ENCODE measurements at places on chromosomes 2 and 18.

GRCh38 chr2:68727683-68728375 is 6.8 kb upstream of the ARHGAP25 start:
- DNase-seq = no peak

DNA sequence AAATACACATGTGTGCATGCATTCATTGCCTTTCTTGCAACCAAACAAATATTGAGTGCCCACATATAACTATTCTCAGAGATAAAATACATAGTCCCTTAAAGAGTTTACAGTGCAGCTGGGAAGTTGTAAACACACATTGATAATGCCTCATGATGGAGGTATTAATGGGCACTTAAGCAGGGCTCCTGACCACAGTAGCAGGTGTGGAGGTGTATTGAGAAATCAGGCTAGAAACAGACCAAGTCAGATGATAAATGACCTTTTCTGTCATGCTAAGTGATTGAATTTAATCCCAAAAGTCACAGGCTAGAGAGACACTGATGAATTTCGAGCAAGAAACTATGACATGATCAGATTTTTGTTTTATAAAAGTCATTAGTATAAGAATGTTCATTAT is 157.7 kb downstream of the ZNF385B start:
- no peak for DNase-seq

GRCh38 chr2:120509991-120510735 is 164.2 kb downstream of the INHBB start:
- DNase-seq = no peak

DNA sequence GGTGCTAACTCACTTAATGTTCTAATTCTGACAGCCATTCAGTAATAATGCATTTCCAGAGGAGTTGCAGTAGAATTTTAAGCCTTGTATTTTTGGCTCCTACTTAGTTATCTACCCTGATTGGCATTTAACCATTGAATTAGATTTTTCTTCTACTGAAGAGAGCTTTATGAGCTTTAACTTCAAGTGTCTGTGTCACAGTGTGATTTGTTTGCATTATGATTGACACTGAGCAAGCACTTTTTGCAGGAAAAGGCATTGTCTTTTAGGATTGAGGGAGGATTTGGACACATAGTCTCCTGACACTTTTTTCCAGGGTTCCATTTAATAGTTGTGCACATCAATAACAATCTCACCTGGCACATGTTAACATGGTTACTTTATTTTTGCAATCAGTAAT is 26.7 kb downstream of the LYPD6 start:
- no peak for DNase-seq

DNA sequence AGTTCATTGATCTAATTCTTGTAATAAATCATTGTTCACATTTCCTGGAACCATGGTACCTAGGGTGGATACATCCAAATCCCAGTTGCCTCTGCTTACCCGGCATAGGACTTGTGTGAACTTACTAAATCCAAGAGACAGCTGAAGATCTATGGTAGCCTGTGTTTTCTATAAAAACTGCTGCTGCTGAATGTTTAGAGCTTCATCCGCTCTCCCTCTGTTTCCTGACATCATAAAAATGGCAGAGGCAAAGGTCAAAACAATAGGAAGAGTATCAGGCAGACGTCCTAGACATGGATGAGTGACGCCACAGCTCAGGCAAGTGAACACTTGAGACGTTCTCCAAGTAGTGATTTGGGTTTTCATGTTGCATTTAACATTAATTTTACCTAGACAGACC is 258.3 kb downstream of the ALPK2 start:
- DNase-seq = no peak

GRCh38 chr2:98867539-98868309 is 68.3 kb downstream of the CRACDL start:
- no peak for DNase-seq

- DNase-seq = peak; percentile 57
Observed at GRCh38 chr18:23943104-23943503, 71.5 kb upstream of the TTC39C start.

- DNase-seq = no peak
Observed at GRCh38 chr2:137348301-137348700, 583.0 kb downstream of the THSD7B start.

GRCh38 chr2:236086403-236086970 is 81.7 kb downstream of the GBX2 start:
- no peak for DNase-seq

DNA sequence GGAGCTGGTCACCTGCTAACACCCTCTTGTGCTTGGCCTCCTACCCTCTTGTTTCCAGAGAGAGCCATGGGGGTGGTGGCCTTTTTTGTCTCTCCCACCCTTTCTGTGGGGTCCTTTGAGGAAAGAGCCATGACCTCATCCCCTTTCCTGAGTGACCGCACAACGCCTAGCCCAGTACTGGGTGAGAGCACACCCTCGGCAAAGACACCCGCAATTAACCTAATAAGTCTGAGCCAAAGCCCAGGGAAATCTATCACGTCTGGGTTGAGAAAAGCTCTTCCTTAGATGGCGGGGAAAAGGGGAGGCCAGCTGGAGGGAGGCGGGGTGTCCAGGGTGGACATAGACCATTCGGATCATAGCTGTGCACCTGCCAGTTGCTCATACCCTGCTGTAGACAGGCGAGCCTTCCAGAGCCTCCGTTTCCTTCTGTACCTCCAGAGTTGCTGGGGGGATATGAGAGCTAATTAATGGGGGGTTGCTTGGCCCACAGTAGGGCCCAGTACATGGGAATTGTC is 93.7 kb upstream of the MCFD2 start:
- no peak for DNase-seq

DNA sequence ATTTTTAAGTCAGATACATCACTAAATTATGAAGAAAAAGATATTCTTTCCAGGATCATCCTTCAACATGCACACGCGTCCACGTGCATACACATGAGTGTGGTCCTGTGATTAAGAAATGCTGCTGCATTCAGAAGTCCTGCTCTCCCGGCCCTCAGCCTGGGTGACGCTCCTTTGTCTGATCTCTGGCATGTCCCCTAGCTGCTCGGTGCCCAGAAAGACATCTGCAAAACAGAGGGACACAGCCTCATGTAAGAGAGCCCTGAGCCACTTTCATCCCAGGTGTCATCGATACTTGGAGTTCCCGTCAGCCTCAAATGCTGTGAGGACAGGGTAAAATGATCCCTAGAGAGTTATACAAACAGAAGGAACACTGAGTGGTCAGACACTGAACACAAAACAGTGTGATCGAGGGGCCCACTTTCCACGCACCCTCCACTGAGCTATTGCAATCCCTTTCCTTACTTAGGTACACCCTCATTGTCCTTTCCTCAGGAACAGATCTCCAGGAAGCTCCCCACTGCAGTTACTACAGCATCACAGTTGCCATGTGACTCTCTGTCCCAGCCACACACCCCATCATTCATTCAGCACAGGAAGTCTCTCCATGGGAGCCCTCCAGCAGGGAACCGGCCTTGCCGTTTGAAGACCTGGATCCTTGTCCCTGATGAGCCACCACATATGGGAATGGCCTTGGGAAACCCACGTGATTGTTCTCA is 32.1 kb downstream of the CRACDL start:
- no peak for DNase-seq

- DNase-seq = no peak
Observed at GRCh38 chr2:24152413-24153197, 22.2 kb upstream of the FAM228A start.

GRCh38 chr2:238426568-238427434 is at the start of gene ASB1:
Gene ASB1 (plus strand): TSS chr2:238426927. CDS start chr2:238427071, 144 bp downstream.
- peak; percentile 85 for DNase-seq

DNA sequence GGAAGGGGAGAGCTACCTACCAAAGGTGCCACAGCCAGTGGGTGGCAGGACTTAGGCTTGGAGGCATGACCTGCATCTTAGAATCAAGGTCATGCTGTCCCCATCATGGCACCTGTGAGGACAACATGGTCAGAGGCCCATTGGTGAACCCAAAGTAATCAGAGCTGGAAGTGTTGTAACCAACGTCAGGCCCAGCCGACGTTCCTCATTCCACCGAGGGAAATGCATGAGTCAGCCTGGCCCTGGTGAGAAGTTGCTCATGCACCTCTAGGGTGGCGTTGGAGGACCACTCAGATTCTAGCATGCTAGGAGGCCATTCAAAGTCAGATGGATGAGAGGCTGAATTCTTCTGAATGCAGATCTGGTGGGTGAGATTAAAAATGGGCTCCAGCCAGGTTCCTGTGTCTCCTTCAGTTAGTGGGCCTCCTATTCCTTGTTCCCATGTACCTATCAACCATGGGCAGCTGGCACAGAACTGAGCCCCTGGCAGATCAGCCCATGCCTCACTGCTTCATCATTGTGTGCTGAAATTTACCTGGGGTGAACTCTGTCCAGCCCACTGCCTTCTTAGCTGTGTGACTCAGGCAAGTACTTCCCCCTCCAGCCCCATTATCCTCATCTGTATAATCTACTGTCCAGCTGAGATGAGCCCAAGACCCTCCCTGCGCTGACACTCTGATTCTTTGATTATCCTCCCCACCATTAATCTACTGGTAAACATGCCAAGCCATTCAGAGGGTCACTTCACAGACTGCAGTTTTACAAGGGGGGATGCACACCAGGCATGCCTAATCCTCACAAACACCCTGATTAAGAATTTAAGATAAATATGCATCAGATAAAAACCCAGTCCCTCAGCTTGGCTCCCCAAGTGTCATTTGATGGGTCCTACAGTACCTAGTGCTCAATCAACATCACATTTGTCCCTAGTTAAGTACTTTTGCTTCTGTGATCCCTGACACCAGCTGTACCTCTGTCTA is 14.0 kb downstream of the SLC14A2 start:
- no peak for DNase-seq

- DNase-seq = no peak
Observed at GRCh38 chr18:39801010-39801409, 2154.0 kb upstream of the PIK3C3 start.

- peak; percentile 89 for DNase-seq
Observed at GRCh38 chr2:113173542-113174375, at the start of gene PSD4. Gene PSD4 (plus strand): TSS chr2:113173971. CDS start chr2:113182457, 8,486 bp downstream.

GRCh38 chr2:57886161-57886786 is 160.3 kb upstream of the VRK2 start:
- no peak for DNase-seq

DNA sequence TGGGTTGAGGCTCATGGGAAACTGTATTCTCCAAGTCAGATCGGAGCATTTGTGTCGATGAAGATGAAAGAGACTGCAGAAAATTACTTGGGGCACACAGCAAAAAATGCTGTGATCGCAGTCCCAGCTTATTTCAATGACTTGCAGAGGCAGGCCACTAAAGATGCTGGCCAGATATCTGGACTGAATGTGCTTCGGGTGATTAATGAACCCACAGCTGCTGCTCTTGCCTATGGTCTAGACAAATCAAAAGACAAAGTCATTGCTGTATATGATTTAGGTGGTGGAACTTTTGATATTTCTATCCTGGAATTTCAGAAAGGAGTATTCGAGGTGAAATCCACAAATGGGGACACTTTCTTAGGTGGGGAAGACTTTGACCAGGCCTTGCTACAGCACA is 336.6 kb downstream of the PAX3 start:
- no peak for DNase-seq

GRCh38 chr2:204732019-204732418 is 186.7 kb downstream of the PARD3B start:
- DNase-seq = no peak

- no peak for DNase-seq
Observed at GRCh38 chr2:164803776-164804466, 37.7 kb downstream of the COBLL1 start.

DNA sequence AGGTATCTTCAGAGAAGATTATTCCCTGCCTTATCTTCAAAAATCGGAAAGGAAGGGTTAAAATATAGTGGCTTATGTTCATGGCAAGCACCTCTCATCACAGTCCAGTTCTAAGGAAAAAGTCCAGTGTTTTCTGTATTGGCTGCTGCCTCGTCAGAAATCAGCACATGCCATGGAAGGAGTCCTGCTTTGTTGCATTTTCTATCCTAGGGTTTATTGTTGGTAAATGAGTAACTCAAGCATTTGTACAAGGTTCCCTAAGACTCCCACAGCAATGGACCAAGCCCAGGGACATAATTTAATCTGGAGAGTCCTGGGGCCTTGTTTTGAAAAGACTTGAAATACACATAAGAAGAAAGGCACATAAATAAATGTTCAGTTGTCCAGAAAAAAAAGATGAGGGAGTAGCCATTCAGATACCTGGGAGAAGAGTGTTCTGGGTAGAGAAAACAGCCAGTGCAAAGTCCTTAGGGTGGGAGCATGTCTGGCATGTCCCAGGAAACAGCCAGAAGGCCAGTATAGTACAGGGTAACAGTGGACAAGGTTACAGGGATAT is 26.4 kb downstream of the NBEAL1 start:
- DNase-seq = no peak

GRCh38 chr2:144519934-144520731 is at the start of gene ZEB2:
Gene ZEB2 (minus strand): TSS chr2:144520119. CDS start chr2:144517350, 2,769 bp downstream.
- no peak for DNase-seq

DNA sequence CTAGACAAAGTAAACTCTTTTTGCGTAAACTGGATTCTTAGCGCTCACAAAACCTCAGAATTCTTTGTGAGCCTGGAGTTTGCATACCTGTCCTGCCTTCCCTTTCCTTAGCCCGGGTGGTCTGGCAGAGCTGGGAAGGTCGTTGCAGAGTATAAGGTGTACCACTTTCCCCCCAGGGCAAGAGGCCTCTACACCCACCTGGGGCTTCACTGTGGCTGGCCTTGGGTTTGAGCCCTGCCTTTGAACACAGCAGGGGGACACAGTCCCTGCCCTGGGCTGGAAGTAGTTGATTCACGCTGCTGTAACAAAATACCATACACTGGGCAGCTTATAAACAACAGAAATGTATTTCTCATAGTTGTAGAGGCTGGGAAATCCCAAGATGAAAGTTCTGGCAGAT is 133.9 kb downstream of the B3GNT2 start:
- DNase-seq = no peak

- no peak for DNase-seq
Observed at GRCh38 chr2:233062451-233062850, 2.3 kb downstream of the INPP5D start.

DNA sequence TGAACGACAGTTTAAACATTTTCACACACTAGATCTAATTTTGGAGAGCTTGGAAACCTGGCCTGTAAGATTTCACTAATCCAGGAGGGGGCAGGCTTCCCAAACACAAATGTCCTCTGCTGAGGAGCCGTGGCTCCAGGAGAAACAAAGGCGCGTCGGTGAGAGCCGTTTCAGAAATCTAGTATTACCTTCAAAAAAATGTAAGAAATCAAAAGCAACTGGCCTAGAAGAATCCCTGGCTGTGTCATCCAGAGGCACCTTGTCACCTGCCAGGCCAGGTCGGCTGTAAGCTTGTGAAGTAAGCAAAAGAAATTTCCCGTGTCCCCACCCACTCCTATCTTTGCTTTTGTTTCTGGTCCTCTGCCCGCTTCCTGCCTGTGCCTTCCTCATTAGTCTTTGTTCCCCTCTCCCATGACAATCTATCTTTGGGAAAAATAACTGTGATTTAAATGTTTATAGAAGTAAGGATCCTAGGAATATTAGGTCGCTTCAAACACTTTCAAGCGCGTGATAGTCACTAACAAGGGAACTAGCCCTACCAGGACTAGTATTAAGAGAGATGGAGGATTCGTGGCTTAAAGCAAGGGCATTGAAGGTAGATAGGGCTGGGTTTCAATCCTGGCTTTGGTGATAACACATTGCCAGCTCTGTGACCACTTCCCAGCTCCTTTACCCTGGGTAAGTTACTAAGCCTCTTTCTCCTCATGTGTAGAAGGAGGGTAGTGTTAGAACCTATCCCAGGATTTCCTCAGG is 99.5 kb upstream of the STK39 start:
- DNase-seq = peak; percentile 64

- no peak for DNase-seq
Observed at GRCh38 chr2:21727101-21727500, 603.3 kb downstream of the TDRD15 start.

Measured in activated CD4-positive, alpha-beta T cell treated with anti-CD3 and anti-CD28 coated beads, Interleukin-2, amount 50 U/mL, for 48 hours (primary cell).